IPS DF 6.9 (cell line): ENCODE measurements at places on chromosomes 1 and 21.

GRCh38 chr1:43994794-43995790 lies 3.7 kb downstream of the CCDC24 start:
- DNase-seq: peak; percentile 45

DNA sequence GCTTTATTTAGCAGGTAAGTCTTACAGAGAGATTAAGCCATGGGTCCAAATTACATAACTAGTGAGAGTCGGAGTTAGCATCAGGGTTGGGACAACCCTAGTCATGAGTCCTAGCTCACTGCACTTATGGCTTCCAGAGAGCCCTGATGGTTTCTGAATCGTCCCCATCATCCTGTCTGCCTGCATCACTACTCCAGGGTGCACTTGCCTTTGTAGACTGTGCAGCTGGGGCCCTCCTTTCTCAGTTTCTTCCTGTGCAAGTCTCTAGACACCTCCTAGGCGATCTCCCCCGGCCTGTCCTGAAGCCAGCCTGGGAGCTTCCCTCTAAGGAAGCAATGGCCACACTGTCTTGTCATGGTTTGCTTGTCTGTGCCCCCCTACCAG lies 37.1 kb downstream of the KIAA0040 start:
- no peak for DNase-seq

DNA sequence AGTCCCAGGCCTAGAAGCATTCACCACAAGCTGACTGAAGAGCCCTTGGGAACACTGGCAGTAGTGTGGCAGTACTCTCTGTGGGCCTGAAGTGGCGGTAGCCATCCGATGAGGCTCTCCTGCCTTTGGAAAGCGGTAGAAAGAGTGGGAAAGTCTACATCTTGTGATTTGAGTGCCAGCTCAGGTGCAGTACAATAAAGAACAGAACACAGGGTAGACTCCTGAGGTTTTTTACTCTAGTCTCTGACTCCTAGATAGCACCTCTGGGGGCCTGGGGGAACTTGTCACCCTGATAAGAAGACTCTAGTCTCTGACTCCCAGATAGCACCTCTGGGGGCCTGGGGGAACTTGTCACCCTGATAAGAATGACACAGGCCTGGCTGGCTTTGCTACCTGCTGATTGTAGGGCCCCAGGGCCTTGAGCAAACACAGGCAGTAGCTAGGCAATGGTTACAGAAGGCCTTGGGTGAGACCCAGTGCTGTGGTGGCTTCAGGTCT lies 18.0 kb upstream of the IL20 start:
- no peak for DNase-seq

- no peak for DNase-seq
Observed at GRCh38 chr1:51729824-51730301, 113.0 kb downstream of the OSBPL9 start.

GRCh38 chr1:98344731-98345130 lies 316.8 kb upstream of the SNX7 start:
- DNase-seq: no peak

GRCh38 chr1:85502625-85503083 lies 37.7 kb upstream of the DDAH1 start:
- peak; percentile 71 for DNase-seq

DNA sequence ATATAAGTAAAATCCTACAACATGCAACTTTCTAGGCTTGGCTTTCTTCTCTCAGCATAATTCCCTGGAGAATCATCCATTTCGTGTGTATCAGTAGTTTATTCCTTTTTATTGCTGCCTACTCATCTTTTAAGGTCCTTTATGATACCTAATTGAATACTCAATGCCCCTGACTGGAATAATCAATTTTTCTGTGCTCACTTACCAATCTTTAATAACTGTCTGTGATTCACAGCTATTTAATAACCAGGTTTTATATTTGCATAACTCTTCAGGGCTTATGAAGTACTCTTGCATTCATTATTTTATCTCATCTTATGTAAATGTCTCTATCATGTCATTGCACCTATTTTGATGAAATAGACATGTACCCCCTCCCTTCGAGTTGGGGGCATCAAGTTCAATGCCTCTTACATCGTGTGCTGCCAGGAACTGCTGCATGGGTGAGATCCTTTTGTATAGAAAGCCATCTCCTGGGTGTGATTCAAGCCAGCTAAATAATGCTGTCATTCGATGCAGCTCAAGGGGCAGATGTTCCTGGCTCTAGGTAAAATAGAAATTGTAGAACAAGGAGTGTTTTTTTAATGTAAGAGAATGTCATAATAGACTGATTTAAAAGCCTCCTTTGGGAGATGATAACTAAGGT lies 222.7 kb downstream of the SLC35F3 start:
- DNase-seq: no peak
